ENCODE measurements at places on chromosomes 6 and 20. TPM values are rescaled to one million over a fixed set of nuclear protein-coding genes. Genes with fewer than 3 reads are reported as not detected.

TMEM244 gene
- 0.78 TPM for total RNA-seq

KDM1B gene
- 23.3 TPM for total RNA-seq

CLPSL2 gene
- not detected for total RNA-seq

MDFI gene
- total RNA-seq = not detected

MYLK4 gene
- total RNA-seq = 0.73 TPM

Measured in subcutaneous preadipocyte (primary cell).